ENCODE measurements at places on chromosomes 2 and 18.

- DNase-seq = no peak
These were observed 85.3 kb upstream of the ZNF397 start for GRCh38 chr18:35155398-35156117.

DNA sequence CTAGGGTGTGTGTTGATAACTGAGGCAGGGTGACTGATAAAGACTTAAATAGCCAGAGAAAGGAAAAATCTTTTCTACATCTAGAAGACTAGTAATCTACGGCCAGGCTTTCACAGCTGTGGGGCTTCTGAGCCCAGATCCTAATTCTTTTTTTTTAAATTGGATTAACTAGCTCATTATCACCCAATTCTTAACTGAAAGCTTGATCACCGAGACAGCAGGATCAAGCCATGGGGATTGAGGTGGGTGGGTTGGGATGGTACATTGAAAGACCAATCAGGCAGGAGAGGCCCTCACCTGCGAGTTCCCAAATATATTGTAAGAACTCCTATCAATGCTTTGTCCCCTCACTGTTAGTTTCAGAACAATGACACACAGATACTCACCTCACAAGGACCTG is 20.0 kb upstream of the NFE2L2 start:
- no peak for DNase-seq

DNA sequence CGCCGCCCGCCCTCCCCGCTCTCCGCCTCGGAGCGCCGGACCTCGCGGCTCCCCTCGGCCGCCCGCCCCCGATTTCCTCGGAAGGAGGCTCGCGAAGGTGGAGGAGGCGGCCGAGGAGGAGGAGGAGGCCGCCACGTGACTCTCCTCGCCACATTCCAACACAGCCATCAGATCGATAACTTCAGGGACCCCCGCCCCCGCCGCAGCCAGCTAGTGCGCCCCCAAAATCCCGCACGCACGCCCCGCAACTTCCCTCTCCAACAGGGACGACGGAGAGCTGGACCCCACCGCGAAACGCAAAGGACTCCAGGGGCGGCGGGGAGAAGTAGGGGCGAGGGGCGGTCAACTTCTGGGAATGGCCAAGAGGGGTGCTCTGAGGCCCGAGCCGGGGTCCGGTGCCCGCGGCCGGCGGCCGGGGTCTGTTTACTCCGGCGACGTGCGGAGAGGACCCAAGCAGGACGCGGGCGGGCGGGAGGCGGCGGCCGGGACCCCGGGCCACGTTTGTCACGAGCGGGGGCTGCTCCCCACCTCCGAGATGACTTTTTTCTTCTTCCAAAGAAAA is 2.0 kb downstream of the ZNF521 start:
- no peak for DNase-seq

GRCh38 chr2:169711751-169712509 is 17.7 kb downstream of the PHOSPHO2 start:
- DNase-seq = peak; percentile 75

GRCh38 chr2:240306185-240306584 is 129.3 kb upstream of the GPC1 start:
- no peak for DNase-seq

- DNase-seq = no peak
These were observed 36.1 kb upstream of the GPR17 start for GRCh38 chr2:127609818-127610217.

DNA sequence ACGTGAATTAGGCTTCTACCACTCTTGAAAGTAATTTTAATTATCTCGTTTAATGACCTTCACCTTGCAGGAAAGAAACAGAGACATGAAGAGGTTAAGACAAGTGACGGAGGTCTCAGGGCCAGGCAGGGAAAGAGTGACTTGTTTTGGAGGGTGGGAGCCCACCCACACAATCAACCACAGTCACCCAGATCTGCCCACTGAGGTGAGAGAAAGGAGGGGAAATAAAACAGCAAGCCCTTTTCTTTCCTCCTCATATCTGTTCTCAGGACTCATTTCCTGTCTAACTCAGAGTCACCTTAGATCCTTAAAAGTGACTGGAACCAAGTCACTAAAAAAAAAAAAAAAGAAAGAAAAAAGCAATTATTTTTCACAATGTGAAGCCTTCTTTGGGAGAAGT is 26.8 kb downstream of the ATP8B1 start:
- no peak for DNase-seq

Measured in NCI-H345 (cell line).